Large intestine (tissue), 12 donors: ENCODE measurements at places on chromosomes 6 and 20.

- no peak for DNase-seq
Measured at GRCh38 chr6:55023230-55023629, 151.1 kb upstream of the HCRTR2 start.

GRCh38 chr20:1622450-1622849 is 2.6 kb upstream of the SIRPB1 start:
- no peak for DNase-seq

DNA sequence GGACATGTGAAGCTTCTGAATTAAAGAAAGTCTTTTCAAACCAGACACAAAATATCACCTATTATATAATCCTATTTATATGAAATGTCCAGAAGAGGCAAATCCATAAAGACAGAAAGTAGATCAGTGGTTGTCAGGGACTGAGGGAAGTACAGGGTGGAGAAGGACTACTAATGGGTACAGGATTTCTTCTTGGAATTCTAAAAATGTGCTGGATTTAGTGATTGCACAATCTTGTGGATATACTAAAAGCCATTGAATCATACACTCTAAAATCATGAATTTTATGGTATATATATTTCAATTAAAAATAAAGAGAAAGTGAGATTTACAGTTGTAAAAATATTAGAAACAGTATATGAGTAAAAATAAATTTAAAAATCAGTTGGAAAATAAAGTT is 18.7 kb upstream of the MC3R start:
- no peak for DNase-seq

DNA sequence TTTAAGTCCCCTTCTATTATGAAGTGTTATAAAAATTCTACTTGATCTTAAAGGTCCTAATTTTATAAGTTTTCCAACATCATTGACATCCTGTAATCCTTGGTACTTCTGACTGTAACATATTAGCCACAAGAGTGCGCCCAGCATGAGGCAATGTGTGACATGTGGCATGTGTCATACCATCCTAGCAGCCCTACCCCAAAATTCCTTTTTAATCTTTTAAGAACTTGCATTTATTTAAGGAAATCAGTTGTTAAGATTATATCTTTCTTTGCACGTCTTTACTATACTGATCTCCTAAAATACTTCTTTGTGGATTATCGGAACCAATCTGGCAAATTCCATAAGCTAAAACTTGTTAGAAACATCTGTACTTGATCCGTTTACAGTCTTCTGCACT is 167.1 kb upstream of the SLC24A3 start:
- DNase-seq: no peak

GRCh38 chr6:124885171-124885570 is 77.1 kb upstream of the RNF217 start:
- DNase-seq: no peak

GRCh38 chr6:24339932-24340331 is 17.9 kb downstream of the DCDC2 start:
- DNase-seq: no peak

DNA sequence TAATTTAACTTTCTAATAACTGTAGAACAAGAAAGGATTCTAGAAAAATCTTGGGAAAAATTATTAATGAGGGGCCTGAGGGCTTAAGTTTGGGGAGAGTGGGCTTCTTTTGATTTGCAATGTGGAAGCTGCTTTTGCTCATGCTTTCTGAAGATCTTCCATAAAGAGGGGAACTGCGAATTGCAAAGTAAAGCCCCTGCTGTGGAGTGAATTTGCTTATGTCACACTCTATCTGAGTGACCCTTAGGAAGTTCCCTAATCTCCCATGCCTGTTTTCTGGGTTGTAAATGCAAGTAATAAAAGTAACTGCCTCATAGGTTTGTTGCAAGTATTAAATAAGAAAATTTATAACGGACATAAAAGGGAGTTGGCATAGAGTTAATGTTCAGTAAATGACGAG is 301.2 kb downstream of the PLCB1 start:
- DNase-seq: no peak
